Activated T-cell treated with anti-CD3 and anti-CD28 coated beads, Interleukin-2, amount 50 U/mL, for 48 hours (primary cell): ENCODE measurements at places on chromosomes 13 and 19.
A peak's percentile ranks its signal among the peaks of the same experiment; 100 is the strongest.

GRCh38 chr19:5312058-5312457 is 28.6 kb downstream of the PTPRS start:
- no peak for DNase-seq

DNA sequence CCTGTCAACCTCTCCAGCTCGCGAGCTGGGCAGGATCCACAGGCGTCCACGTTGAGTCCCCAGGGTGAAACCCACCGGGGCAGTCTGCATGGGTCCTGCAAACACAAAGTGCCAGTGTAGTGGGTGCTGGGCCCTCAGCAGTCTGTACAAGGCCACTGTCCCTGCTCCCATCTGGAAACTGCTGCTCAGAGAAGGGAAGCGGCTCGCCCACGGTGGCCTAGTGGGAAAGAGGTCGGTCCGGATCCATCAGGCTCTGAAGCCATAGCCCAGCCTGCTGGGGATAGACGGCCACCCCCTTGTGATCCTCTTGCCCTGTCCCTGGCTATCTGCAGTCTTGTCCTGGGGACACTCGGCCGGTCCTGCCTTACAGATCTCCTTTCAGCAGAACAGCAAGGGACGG is 2.6 kb upstream of the DIRAS1 start:
- no peak for DNase-seq

- no peak for DNase-seq
These were observed 122.3 kb upstream of the ZNF536 start for GRCh38 chr19:30249911-30250310.

DNA sequence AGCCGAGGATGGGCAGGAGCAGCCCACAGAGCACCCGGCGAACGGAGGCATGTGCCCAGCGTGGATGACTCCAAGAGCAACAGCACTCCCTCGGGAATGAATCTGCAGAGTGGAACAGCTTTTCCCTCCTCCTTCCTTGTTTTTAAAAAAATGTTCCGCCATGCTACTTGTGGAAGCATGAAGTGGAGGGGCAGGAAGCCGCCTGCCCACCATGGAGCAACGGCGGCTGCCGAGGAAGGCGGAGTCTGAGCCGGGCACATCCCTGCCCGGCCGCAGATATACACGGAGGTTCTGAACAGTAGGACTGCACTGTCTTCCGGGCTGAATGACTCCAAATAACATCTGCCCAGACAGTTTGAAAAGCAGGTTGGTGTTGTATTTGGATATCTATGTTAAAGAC is 65.2 kb downstream of the SOX1 start:
- DNase-seq, result no peak

GRCh38 chr19:56177564-56178243 is 1.9 kb downstream of the GALP start:
- DNase-seq, result no peak

DNA sequence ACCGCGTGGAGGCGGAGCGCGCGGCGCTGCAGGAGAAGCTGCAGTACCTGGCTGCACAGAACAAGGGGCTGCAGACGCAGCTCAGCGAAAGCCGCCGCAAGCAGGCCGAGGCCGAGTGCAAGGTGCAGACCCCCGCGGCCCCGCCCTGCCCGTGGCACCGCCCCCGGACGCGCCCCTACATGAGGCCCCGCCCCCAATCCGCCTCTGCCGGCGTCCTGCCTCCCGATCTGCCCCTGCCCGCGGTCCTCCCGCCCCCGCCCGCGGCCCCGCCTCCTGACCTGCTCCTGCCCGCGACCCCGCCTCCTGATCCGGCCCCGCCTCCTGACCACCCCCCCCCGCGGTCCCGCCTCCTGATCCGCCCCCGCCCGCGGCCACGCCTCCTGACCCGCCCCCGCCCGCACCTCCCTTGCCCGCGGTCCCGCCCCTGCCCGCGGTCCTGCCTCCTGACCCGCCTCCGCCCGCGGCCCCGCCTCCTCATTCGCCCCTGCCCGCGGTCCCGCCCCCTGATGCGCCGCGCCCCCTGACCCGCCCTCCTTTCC is 11.7 kb downstream of the PRR36 start:
- peak; percentile 88 for DNase-seq

DNA sequence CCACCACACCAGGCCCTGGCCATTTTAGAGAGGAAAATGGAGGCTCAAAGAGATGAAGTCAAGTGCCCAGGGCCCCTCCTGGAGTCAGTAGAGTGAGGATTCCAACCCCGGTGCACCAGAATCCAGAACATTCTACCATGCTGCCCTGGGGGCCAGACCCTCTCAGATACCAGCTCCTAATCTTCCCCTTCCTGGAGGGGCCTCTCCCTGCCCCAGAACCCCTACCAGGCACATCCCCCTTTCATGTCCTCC is 11.1 kb downstream of the CAPN12 start:
- no peak for DNase-seq

DNA sequence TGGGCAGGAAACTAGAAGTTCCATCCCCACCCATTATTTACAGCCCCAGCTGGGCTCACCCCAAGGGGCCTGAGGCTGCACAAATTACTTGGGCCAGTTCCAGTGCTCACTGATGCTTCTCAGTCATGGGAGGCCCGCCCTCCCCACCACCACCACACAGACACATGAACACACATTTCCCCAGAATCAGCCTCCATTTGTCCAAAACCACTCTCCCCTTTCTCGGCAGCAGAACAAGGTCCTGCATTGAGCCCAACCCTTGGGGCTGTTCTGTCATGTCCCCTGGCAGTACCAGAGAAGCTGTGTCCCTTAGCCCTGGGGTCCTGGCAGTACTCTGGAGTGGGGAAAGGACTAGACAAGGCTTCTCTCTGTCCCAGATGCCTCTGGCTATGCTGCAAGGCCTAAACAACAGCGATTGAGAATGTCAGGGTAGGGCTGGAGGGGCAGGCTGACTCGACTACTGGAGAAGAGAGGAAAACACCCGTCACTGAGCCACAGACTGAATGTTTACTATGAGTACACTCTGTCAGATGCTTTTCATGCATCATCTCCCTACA is 21.8 kb downstream of the SAMD4B start:
- no peak for DNase-seq

DNA sequence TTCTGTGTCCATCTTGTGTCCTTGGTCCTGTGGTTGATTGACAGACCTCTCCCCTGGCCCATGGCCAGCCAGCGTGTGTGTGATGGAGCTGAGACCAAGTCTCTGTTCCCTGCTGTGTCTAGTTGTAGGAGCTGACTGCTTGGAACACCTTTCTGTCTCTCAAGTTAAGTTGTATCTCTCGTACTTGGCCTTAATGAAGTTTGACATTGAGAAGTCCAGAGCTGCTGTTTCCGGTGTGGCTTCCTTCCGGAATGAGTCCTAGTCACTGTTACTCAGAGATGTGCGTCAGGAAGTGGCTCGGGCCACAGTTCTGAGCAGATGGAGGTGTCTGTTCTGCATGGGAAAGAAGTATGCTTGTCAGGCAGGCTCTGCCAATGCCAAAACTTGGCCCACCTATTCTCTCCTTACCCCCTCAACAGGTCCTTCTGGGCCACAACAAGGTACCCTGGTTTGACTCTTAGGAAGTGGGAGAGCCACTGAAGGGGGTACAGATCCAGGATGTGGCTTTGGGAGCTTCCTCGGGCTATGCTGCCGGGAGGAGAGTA is 54.3 kb downstream of the GATAD2A start:
- peak; percentile 78 for DNase-seq

DNA sequence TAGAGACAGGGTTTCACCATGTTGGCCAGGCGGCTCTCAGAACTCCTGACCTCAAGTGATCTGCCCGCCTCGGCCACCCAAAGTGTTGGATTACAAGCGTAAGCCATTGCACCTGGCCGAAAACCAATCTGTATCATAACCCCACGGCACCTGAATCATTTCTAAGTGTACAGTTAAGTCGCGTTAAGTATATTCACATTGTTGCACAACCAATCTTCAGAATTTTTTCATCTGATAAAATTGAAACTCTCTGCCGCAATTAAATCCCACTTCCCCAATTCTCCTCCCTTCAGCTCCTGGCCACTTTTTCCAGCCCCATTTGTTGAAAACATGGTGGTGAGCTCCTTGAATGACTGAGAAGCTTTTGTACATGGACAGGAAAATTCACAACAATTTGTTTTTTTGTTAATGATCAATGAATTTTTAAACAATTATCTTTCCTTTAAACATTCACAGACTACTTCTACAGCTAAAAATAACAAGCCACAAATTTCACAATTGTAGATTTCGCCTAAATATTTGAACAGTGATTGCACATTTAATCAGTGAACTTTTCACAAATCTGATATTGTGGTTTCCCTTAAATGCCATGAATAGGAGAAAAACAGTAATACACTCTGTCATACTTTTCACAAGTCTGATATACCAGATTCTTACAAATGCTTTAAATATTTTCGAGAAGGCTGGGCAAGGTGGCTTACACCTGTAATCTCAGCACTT is 13.8 kb downstream of the FGF21 start:
- DNase-seq, result no peak

GRCh38 chr19:51251468-51251820 is 564 bp downstream of the SIGLECL1 start:
- no peak for DNase-seq

DNA sequence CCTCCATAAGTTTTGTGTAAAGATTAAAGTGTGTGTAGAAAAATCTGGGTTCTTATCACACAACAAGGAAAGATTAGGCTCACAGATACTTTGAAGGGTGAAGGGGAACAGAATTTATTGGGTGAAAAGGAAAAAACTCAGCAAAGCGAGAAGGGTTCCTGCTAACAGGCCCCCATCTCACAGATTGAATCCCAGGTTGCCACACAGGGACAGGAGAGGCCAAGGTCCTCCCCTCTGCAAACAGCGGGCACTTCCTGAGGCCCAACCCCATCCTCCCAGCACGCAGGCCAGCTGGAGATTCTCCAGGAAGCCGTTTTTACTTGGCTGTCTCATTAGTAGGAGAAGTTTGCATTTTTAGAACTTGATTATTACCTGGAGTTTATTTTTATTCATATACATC is 15.2 kb upstream of the ERCC5 start:
- DNase-seq, result no peak

DNA sequence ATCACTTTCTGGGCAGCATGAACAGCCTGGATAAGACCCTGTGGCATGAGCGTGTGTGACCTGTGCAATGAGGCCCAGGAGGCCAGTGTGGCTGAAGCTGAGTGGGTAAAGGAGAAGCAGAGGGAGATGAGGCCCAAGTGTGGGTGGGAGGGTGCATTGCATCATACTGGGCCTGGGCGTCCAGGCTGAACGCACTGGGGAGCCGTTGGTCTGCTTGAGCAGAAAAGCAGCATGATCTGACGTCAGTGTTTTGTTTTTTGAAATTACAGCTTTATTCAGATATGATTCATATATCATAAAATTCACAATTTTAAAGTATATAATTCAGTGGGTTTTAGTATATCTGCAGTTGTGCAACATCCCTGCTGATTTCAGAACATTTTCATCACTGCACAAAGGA is 409.7 kb downstream of the HS6ST3 start:
- no peak for DNase-seq

- no peak for DNase-seq
These were observed 1.1 kb downstream of the SAFB2 start for GRCh38 chr19:5621311-5621944.

DNA sequence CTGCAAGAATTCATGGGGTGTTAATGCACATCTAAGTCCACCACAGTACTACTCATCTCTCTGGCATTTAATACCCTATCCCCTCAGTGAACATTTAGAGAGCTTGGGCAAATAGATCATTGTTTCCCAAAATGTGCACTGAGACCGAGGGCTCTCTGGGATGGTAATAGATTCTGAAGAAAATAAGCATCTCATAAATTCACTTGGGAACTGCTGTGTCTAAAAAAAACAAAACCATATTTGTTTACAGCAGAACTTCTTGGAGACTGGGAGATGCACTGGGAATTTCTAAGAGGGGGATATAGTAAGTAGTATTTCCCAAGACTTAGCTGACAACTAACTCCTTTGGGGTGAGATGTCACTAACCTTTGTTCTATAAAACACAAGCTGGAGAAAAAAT is 58.4 kb downstream of the ENOX1 start:
- no peak for DNase-seq

DNA sequence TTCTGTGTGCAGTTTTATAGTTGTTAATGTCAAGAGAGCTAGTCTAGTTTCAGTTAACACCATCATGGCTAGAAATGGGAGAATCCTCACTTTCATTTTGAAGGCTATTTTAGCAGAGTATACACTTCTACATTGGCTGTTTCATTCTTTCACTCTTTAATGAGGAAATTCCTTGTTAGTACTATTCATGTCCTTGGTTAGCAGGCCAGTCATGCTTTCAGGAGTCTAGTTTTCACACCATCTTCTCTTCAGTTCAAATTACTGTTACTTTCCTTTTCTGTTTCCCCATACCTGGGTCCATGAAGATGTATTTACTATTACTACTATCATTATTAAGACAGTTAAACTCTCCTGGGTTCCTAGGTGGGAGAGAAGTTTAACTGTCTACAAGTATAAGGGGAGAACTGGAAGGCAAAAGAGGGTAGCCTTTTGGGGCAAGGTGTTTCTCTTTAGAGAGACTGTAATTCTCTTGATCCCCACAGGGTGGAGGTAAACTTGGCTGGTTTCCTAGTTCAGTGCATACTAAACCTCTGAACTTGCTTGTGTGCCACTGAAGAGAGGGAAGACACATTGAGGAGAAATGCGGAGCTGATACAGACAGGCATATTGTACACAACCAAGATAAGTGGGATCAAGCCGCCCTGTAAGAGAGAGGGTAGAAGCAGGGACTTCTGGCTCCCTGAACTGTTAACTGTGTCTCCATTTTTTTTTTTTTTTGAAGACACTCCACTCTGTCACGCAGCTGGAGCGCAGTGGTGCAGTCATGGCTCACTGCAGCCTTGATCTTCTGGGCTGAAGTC is 41.3 kb upstream of the IGFL4 start:
- DNase-seq, result peak; percentile 21

- no peak for DNase-seq
These were observed 109.3 kb downstream of the KDM4B start for GRCh38 chr19:5078182-5078581.

DNA sequence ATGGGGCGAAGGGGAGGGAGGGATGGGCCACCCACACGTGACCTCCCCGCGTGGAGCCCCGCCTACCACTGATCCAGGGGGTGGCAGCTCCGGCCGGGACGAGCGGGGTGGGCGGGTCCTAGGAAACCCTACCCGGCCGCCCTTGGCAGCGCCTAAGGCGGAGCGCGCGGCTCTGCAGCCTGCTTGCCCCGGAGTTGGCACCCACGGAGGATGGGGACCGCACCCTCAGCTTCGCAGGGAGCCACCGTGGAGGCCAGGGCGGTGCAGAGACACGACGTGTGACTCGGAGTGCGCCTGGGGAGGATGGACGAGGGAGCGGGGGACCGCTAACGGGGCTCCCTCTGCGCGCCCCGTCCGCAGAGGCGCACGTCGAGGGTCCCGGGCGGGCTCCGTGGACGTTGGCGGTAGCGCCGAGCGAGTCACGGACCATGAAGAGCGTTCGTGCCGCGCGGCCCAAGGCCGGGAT is at the start of gene RGS9BP:
TSS of gene RGS9BP (plus strand) at position 129 of the 466 bp plus-strand sequence. CDS start 416 bp downstream, outside the sequence.
- DNase-seq, result peak; percentile 65

DNA sequence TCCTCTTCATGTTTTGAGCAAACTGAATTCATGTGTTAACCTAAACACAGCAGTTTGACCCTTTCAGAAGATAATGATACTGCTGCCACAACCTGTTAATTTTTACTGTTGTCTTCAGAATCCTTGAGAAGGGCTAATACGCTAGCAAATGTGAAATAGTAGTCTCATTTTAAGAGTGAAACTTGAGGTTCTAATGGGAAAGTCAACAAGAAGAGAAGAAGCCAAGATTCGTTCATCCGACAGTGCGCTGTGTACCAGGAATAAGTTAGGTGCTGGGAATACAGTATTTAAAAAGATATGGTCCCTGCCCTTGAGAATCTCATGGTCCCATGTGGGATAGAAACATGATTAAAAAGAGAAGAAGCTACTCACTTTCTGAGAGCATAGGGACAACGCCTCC is 134.4 kb downstream of the KL start:
- DNase-seq, result no peak

- DNase-seq, result no peak
These were observed 8.4 kb downstream of the AP1M1 start for GRCh38 chr19:16206046-16206605.
